ENCODE measurements at places on chromosomes 16 and 17.

GRCh38 chr16:86073103-86073625, 174.2 kb downstream of the IRF8 start:
- DNase-seq, result no peak

GRCh38 chr17:14732211-14732610, 431.3 kb downstream of the HS3ST3B1 start:
- no peak for DNase-seq

GRCh38 chr16:4936991-4937781, at the start of gene PPL:
Gene PPL, minus strand, starts transcription at chr16:4937148. Its CDS starts 103 bp downstream, at chr16:4937045.
- peak; percentile 34 for DNase-seq

- DNase-seq, result peak; percentile 53
Measured at GRCh38 chr16:79409978-79410377, 190.6 kb downstream of the MAF start.

DNA sequence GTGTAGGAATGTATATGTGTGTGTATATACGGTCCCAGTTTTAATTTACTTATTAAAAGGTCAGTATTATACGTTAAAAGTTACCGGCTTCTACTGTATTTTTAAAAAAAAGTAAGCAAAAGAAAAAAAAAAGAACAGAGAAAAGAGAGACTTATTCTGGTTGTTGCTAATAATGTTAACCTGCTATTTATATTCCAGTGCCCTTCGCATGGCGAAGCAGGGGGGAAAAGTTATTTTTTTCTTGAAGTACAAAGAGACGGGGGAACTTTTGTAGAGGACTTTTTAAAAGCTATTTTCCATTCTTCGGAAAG, 1.6 kb downstream of the NOG start:
- no peak for DNase-seq

DNA sequence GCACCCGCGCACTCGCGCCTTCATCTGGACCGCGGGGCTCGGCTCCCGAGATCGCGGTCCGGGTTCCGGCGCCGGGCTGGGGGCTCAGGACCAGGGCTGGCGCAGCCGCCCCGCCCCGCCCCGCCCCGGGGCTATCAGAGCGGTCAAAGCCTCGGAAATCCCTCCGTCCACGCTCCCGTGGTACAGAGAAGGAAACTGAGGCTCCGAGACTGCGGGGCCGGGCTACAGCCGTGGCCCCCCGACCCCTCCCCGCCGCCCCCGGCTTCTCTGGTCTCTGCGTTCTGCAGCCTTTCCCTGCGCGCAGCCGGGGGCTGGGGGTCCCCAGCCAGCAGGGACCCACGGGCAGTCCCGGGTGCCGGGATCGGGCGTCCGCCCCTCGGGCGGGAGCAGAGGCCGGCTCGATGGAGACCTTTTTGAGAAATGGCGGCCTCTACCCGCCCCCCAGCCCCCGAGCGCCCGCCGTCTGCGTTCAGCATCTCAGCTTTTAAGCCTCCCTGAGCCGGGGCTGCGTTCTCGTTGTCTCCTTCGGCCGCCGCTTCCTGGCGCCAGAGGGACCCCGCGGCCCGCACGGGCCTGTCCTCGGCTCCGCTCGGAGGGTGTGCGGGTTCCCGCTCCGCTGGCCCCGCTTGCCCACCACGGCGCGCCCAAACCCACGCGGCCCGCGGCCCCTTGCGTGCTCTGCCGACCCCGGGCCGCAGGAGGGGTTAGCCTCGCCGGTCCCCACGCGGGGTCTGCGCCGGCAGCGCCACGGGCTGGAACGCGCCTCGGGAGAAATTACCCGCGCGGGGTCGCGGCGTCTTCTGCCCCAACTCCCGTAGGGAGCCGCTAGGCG, 1.5 kb upstream of the NPTX1 start:
- DNase-seq, result peak; percentile 72

- no peak for DNase-seq
Measured at GRCh38 chr17:74699236-74699635, 13.5 kb downstream of the CD300LF start.

- no peak for DNase-seq
Measured at GRCh38 chr17:73625991-73626673, 18.1 kb downstream of the SDK2 start.

DNA sequence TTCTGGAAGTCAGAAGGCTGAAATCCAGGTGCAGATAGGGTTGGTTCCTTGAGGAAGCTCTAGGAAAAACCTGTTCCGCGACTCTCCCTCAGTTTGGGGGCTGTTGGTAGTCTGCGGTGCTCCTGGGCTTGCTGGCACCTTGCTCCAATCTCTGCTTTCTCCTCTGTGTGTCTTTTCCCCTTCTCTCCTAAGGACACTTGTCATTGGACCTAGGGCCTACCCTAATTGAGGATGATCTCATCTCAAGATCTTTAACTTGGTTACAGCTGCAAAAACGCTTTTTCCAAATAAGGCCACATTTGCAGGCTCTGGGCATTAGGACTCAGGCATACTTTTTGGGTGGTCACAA, 12.9 kb upstream of the CACNG4 start:
- DNase-seq, result no peak

DNA sequence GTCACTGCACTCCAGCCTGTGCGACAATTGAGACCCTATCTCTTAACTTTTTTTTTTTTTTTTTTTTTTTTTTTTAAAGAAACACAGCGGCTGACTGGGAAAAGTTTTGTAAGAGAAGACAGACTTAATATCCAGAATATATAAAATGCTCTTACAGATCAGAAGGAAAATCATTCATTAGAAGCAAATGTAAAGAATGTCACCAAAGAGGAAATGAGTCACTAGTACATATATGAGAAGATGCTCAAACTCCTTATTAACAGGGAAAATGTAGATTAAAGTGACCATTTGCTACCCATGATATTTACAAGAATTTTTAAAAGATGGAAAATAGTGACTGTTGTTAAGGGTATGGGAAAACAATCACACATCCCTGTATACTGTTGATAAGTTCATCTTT, 48.9 kb downstream of the RABEP1 start:
- DNase-seq, result no peak

- DNase-seq, result peak; percentile 82
Measured at GRCh38 chr17:81291662-81292061, 3.4 kb downstream of the SLC38A10 start.

DNA sequence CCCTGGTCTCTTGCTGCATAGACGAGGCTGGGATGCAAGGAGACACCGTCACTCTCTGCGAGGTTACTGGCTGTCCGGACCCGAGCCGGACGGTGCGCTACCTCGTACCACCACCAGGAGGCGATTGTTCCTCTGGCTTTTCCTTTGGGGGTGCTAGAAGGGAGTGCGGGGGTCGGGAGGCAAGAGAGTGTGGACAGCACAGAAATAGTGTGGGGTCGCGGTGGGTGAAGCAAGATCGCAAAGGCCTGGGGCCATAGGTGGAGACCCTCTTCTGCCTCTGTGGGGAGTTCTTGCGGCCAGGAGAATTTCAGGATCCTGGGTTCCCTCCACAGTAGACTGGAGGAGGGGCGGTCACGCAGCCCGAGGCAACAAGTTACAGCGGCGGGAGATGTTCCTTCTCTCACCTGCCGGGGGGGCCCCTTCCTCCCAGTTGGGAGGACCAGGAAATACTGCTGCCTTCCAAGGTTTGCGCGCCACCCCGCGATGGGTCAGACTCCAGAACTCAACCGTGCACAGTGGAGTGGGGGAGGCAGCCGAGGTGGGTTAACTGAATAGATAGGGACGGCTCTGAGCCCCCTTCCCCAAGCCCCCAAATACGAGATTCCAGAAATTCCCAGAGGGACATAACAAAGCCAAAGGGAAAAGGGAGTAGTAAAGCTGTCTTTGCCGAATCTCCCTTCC, 6.9 kb downstream of the PHOSPHO1 start:
- DNase-seq, result peak; percentile 73

- DNase-seq, result peak; percentile 74
Measured at GRCh38 chr16:16063683-16064082, 114.3 kb downstream of the ABCC1 start.

DNA sequence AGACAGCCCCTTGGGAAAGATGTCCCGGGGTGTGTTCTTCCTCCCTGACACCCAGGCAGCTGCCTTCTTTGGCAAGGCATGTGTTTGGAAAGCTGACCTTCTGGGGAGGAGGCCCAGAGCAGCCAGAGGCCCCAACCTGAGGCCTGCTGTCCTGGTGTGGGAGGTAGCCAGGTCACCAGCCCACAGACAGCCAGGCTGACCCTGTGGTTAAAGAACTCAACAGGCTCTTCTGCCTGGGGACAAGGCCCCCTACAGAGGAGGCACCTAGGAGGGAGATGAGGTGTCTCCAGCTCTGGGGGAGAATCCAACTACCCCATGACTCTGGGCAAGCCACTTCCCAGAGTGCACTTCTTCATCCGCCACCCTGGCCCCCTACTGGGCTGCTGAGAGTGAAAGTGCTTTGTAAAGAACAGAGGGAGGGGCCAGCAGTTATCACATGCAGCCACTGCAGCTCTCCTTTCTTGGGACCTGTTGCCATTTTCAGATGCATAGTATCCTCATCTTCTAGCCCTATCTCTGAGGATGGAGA, 13.1 kb upstream of the SREBF1 start:
- DNase-seq, result peak; percentile 92

Measured in hematopoietic multipotent progenitor cell treated with erythropoietin and hydrocortisone succinate and interleukin-3 and kit ligand, for 4 days (in vitro differentiated cells).